ENCODE measurements at places on chromosomes 16 and 17. TPM values are rescaled to one million over a fixed set of nuclear protein-coding genes. Genes with fewer than 3 reads are reported as not detected.

The PSME3 gene
- total RNA-seq, result 111 TPM

DNA sequence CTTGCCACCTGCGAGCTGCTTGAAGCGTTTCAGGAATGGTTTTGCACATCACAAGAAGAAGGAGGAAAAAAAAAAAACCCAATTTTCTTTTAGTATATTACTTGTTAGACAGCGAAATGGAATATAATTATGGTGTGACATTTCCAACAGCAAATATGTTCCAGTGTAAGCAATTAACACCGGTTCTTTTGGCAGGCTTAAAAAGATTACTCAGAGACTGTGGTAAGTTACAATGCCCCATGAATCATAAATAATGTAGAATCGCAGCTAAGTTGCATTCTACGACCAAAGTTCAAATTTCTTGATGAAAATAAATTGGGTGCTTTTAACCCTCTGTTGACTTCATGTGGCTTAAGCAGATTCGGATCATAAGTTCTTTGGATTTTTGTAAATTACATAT is 245.2 kb downstream of the XYLT1 start:
- DNase-seq, result no peak
- no peaks in the 10 kb centered on the region for H3K27me3 ChIP-seq
- peak overlapping the region; percentile 11 for H3K27ac ChIP-seq
- no peak overlapping the region for H3K4me3 ChIP-seq

DNA sequence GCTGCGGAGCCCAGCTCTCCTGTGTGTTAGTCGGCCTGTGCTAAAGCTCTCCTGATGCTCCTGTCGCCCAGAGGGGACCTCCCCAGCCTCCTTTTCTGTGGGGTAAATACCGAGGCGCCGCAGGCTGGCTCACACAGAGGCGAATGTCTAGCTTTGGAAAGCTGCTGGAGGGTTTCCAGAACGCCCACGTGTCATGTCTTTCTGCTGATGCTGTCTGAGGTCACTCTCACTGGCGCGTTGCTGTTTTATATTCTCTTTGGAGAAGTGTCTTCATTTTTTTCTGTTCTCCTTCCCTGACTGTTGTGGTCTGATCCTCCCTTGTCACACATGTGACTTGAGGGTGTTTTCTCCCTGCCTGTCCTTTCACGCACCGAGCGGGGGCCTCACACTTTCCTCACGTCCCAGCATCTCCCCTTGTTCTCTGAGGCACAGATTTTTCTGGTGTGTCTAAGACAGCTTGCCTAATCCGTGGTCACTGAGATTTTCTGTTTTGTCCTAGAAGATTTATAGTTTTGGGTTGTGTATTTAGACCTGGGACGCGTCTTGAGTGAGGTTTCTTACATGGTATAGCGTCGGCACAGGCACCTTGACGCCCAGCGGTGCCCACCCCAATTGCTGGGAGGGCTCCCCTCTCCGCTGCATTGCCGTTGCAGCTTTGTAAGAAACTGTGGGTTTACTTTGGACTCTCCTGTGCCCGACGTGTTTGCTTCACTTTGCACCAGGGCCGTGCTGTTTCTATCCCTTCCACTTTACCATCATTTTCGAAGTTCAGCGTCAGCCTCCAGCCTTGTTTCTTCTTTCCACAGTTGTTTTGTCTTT is 92.1 kb upstream of the ZNF750 start:
- no peak overlapping the region for H3K4me3 ChIP-seq
- DNase-seq, result no peak
- H3K4me1 ChIP-seq, result no peaks in the 10 kb centered on the region
- peaks cover 35% of the 10 kb centered on the region for H3K36me3 ChIP-seq

The TANGO6 gene
- 24.3 TPM for total RNA-seq

DNA sequence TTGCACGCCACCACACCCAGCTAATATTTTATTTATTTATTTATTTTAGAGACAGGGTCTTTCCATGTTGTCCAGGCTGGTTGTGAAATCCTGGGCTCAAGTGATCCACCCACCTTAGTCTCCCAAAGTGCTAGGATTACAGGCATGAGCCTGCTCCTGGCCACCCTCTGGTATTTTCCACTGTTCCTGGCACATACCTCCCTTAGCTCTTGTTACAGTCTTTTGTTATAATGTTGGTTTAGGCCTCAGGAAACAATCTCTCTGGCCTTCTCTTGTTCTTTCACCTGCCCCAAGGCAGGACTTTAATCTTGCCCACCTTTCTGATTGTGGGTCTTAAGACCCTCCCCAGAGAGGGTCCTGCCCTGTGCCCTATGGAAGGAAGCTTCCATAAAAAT is 3.6 kb upstream of the CYTH1 start:
- peak overlapping the region; percentile 75 for H3K27ac ChIP-seq
- no peak for DNase-seq
- peak overlapping the region; percentile 33 for H3K4me3 ChIP-seq
- H3K4me1 ChIP-seq, result peaks cover 65% of the 10 kb centered on the region

GRCh38 chr16:54538276-54538675 is 251.7 kb upstream of the IRX3 start:
- H3K4me3 ChIP-seq, result no peak overlapping the region
- no peaks in the 10 kb centered on the region for H3K4me1 ChIP-seq
- H3K27ac ChIP-seq, result no peak overlapping the region

- no peak for DNase-seq
- H3K27me3 ChIP-seq, result no peaks in the 10 kb centered on the region
- H3K4me1 ChIP-seq, result no peaks in the 10 kb centered on the region
- no peaks in the 10 kb centered on the region for H3K36me3 ChIP-seq
- H3K4me3 ChIP-seq, result no peak overlapping the region
- no peak overlapping the region for H3K27ac ChIP-seq
These were observed 13.5 kb downstream of the FLYWCH2 start for GRCh38 chr16:2896480-2897010.

DNA sequence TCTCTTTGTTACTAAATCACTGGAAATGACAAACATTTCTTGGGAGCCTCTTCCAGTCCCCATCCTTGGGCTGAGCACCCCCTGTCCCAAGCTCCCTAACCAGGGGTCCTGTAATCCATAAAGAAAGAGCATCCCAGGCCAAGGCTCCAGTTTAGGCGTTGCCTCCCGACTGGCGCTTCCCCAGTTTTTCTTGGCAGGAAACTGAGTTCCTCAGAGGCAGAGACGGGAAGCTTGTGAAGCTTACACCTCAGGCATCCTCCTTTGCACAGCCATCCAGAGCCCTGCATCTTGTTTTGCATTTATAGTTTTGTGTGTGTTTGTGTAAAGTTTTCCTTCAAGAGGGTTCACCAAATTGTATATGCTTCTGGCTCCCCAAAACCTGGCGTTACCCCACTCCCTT is 7.1 kb downstream of the COPZ2 start:
- no peak overlapping the region for H3K4me3 ChIP-seq
- H3K27ac ChIP-seq, result no peak overlapping the region
- peaks cover 12% of the 10 kb centered on the region for H3K4me1 ChIP-seq
- DNase-seq, result no peak
- peaks cover 29% of the 10 kb centered on the region for H3K27me3 ChIP-seq
- H3K36me3 ChIP-seq, result no peaks in the 10 kb centered on the region

All from activated CD4-positive, alpha-beta T cell treated with anti-CD3 and anti-CD28 coated beads, Interleukin-2, amount 10 ng/mL, durations not matched to agents 7 days and 5 days (primary cell).